Ureter (tissue), 1 donor: ENCODE measurements at places on chromosomes 2 and 18. TPM values are rescaled to one million over a fixed set of nuclear protein-coding genes. Genes with fewer than 3 reads are reported as not detected.

- no peak for DNase-seq
Measured at GRCh38 chr2:70199320-70199864, 8.6 kb upstream of the C2orf42 start.

The TUBA3E gene
- not detected for total RNA-seq

DNA sequence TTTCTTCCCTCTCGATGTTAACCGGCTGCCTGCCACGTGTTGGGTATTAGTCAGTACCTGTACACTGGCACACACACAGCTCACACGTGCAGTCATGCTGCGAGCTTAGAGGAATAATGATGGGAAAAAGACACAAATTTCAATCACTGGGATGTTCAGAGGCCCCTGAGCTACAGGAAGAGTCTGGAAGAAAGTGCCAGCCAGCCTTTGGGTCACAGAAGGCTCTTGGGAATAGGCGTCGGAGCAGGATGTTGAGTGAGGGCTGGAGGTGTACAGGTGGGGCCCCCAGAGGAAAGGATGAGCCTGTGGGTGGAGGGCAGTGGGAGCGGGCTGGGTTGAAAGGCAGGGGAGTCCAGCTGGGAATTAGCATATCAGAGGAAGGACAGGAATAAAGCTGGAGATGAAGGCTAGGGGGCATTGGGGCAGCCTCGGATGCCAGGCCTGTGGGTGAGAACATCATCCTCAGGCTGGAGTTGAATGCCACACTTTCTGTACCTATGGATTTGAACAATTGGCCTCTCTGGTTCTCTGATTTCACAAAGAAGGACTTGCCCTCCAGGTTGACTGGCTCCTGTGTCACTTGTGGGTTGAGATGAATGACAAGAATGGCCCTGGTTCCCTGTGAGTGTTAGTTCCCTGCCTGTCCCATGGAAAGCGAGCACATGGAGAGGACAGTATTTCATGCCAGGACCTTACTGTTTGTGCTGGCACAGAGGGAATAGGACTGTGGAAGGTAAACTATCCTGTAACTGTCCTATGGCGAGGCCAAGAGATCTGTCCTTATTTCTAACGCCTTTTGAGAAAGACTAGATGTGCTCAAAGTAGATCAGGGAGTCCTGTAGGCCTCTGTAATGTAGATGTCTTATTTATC lies 40.6 kb downstream of the GREB1 start:
- no peak for DNase-seq

DNA sequence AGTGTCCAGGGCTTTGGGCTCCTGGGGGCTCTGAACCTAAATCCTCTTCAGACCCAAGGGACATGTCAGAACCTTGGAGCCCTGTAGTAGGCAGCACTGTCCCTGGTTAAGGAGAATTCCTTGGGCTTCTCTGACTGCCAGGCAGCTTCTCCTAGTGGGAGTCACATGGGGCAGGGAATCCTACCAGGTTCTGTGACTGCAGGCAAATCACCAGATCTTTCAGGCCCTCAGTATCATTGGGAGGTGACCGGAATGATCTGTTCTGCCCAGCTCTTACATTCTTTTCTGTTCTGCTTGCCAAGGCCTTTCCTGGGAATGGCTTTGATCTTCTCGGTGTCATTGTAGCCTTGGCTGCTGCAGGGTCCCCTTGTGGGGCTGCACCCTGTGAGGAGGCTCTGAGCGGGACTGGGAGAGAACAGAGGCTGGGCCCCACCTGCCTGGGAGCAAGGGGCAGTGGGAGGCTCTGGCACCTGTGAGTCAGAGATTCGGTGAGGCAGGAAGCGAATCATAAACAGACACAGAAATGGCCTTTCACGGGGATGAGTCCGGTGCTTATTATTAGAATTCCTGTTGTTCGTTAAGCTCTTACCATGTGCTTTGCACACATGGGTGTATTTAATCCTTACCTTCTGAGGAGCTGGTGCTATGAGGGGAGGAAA lies 14.1 kb downstream of the CEP68 start:
- DNase-seq: no peak

The MSTN gene
- 0.26 TPM for total RNA-seq
